HuH-7 (cell line): ENCODE measurements at places on chromosomes 12 and 14.

DNA sequence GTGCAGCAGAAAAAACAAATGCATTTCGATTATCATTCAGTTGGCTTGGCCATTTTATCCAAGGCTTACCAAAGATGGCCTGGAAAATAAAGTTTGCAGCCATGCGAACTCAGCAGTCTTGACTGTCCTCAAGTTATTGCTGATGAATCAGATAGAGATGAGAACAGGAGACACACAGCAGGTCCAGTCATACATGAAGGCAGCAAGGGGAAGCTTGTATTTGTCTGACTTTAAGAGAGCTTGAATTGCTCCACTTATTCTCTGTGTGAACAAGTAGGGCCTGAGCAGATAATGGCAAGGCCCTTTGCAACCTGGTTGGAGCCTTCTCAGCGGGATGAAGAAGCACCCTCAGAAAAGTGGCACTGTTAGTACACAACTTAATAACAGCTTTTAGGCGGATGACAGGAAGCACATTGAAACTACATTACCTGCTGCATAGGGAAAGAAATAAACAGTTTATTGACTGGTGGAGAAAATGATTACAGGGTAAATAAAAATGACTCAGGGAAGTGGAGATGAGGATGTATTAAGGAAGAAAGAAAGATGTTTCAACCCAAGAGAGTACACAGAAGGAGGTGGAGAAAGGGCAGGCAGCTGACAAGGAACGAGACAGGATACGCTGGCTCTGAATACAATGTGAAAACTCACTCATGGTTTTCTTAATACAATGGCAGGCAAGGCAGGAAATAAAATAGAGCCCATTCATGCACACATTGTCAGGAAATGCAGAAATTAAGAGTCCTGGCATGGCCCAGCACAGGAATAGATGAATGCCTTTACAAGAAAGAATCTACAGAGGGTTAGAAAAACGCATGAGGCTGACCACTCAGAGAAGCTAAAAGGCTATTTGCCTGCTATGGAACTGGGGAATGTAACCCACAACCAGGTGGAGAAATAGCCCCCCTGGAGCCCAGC is 128.4 kb downstream of the GALC start:
- no peak for DNase-seq

DNA sequence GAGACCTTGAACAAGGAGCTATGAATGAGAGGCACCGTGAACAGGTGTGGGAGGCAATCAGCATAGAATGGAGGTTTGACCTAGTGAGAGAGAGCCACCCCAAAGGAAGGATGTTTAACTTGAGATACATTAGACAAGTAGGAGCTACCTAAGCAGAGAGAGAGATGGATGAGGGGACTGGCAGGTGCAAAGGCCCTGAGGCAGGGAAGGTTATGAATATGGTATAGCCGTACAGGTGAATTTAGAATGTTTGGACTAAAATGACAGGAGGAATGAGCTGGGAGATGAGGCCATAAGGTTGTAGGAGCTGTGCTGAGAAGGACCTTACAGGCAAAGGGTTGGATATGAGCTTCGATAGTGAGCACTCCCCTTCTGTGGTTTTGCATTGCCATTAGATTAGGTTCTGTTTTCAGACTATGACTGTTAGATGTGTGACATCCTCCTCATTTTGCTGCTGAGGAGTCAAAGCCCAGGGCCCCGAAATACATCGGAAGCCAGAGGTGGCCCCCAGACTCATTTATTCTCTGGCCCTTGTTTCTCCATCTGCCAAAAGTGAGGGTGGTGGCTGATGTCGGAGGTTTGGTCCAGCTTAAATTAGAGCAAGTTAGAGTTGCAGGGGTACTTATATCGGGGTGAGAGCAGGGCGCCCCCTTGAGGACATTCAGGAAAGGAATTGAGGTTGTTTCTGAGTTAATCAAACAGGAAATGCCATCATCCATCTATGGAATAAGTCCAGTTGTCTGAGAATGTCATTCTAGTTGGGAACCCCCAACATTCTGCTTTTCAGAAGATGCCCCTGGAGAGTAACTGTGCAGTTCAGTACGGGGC is 29.4 kb downstream of the SLC24A4 start:
- no peak for DNase-seq

DNA sequence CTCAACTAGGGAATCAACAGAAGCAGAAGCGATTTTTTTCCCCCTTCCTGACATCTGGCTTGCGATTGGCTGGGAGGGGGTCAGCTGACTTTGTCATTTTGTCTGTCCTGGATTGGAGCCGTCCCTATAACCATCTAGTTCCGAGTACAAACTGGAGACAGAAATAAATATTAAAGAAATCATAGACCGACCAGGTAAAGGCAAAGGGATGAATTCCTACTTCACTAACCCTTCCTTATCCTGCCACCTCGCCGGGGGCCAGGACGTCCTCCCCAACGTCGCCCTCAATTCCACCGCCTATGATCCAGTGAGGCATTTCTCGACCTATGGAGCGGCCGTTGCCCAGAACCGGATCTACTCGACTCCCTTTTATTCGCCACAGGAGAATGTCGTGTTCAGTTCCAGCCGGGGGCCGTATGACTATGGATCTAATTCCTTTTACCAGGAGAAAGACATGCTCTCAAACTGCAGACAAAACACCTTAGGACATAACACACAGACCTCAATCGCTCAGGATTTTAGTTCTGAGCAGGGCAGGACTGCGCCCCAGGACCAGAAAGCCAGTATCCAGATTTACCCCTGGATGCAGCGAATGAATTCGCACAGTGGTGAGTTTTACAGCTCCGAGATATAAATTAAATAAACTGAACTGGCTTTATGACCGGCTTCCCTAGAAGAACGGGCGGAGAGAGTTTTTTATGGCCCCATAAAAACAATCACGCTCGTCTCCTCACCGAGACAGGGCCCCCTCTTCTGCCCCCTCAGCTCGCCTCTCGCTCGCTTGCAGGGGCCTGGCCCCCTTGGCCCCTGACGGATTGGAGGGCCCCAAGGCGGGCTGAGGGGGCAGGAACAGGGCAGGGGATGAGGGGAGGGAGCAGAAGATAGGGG is at the start of gene HOXC6:
HOXC6 (plus strand) TSS at position 127 of the 888 bp plus-strand sequence; CDS start at position 209, 82 bp downstream.
- peak; percentile 79 for DNase-seq

- DNase-seq: no peak
Measured at GRCh38 chr12:54723379-54724256, 75.5 kb upstream of the DCD start.

DNA sequence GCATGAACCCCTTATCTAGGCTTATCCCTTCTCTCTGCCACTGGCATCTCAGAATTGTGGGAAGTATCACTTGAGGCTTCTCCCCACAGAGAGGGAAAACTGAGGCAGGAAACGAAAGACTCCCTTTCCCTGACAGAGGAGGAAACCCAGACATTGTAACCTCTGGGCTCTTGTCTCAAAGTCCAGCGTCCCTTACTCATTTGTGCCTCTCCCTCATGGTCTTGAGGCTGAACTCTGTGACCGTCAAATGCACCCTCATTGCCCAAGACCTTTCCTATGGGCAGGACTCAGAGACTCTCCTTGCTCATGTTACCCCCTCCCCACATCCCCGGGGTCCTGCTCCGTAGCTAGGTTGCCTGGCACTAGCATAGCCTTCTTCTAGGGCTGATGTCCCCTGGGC is 3.8 kb downstream of the CACNB3 start:
- DNase-seq: no peak

DNA sequence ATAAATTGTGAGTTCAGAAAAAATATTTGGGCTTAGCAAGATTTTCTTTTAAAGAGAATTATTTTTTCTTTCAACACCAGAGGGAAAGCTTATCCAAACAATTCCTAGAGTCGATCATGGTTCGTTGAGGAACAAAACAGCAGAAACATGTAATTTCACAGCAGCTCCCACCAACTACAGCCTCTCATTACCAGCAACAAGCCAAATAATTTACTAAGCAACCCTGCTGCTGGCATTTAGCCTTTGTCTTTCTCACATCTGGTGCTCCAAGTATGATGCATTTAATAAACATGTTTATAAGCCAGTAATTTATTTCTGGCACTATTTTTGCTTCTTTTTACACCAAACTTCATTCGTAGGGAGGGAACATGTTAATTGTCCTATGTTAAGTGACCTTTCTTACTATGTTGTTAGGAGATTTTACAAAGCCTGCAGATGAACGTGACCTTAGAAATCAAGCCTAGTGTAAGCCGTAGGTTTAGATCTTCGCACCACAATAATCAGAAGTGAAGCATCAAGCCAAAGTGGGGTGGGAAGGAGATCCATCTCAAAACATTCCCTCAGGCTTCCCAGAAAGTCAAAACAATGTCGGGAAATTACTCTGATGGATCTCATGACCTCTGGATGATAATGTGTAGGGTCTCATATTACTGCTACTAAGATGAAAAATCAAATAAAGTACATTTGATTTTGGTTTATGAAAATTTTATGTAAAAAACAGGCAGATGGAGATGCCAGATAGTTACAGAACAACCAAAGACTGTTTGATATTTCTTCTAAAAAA is 128.4 kb downstream of the RPAP3 start:
- DNase-seq: no peak

GRCh38 chr14:95291859-95292542 is 27.7 kb downstream of the CLMN start:
- DNase-seq: no peak

GRCh38 chr14:50057331-50057730 is 59.0 kb downstream of the VCPKMT start:
- no peak for DNase-seq

DNA sequence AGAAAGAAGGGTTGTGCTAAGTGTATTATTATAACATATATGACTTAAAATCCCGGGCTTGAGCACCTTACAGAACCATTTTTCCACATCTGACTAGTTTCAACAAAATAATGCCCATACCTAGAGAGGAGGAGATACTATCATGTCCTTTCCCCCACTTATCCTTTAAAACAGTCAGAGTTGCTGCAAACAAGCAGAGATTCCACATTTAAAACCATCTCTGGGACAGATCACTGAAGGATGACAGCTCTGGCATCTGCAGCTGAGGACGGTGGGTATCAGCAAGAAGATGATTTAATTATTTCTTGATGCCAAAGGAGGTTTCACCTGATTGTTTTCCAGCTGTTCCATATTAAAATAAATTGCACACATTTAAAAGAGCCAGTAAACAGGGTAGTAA is 328.0 kb upstream of the TMTC1 start:
- no peak for DNase-seq

GRCh38 chr12:16763901-16764300 is 157.9 kb upstream of the LMO3 start:
- no peak for DNase-seq
